GM04503 (cell line): ENCODE measurements at places on chromosomes 6 and 20.

GRCh38 chr6:34189806-34190503 is 44.1 kb upstream of the GRM4 start:
- DNase-seq: no peak

DNA sequence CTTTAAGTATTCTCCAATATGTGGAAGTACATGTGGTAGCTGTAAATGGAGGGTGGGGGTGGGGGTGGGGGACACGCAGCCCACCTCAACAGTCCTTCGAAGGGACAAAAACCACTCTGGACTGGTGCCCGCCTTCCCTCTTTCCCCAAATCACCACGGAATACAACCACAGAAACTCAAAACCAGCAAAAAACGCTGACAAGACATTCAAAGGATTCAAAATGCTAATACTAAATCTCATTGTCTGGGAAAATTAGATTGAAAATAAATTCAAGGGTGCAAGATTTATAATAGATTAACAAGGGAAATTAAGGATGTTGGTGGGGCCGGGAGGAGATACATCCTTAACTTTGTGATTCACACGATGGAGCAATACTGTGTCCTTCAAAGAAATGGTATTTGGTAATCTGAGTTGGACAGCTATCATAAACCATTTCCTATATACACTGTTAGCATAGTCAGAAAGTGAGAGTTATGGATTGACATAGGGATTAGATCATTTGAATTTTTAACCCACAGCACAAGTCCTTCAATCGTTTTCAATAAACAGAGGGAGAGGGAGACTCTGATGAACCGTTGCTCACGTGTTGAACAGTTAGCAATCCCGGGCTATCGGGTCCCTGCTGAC is 766 bp upstream of the TBC1D22B start:
- no peak for DNase-seq

- no peak for DNase-seq
Observed at GRCh38 chr20:33507461-33507860, 17.6 kb downstream of the CBFA2T2 start.

GRCh38 chr6:42393339-42393738 is 58.4 kb downstream of the TRERF1 start:
- no peak for DNase-seq

GRCh38 chr20:46300281-46300680 is 8.0 kb downstream of the CDH22 start:
- DNase-seq: no peak

DNA sequence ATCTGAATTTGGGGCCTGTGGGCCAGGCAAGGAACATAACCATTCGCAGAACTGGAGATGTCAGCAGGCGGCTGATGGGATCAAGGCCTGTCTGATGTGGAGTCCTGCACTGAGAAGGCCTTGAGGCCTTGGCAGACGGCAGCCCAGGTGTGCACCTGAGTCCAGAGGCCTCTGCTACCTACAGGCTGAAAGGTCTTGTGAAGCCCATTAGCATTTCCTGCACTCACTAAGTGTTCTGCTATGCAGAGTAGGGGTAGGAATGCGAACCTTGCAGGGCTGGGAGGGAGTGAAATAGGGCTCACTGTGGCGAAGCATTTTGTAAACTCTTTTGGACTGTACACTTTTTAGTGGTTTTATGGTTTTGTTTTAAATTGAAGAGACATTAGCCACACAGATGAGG is 48.3 kb upstream of the RNF24 start:
- DNase-seq: no peak

DNA sequence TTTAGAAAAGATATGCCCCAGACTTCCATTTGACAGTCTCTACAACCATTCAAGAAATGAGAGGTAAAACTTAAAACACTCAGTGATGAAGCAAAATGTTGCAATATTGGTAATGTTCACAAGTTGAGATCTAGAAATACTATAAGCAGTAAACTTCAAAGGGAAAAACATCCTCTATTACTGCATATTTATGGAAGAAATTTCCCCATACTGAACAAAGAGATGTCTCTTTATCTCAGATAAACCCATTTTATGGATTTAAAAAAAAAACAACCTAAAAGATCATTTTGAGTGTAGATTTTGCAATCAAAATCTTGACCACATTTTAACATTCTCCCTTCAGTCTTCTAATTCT is 177.8 kb upstream of the TAB2 start:
- DNase-seq: no peak

DNA sequence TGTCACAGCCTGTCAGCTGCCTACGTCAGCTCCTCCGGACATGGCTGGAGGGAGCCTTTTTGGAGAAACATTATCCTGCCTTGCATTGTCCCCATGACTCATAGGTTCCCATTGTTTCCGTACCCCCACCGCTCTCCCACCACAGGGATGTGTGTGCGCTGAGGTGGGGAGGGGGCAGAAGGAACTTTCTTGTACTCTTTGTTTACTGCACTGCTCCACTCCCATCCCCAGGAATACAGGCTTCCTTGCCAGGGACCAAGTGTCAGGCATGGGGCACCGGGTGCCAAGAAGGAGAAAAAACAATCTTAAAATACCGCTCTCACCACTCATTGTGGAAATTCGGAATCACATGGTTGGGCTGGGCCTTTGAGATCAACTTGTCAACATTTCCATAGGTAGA is 51.0 kb downstream of the KCNK5 start:
- DNase-seq: no peak

DNA sequence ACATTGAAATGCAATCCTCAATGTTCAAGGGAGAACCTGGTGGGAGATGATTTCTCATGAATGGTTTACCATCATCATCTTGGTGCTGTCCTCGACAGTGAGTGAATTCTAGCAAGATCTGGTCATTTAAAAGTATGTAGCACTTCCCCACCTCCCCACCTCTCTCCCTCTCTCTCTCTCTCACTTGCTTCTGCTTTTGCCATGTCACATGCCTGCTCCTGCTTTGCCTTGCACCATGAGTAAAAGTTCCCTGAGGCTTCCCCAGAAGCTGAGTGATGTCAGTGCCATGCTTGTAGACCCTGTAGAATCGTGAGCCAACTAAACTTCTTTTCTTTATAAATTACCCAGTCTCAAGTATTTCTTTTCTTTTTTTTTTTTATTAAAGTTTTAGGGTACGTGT is 60.5 kb downstream of the DST start:
- no peak for DNase-seq

GRCh38 chr6:137171824-137172733 is 1.4 kb downstream of the IL22RA2 start:
- no peak for DNase-seq

- peak; percentile 27 for DNase-seq
Observed at GRCh38 chr6:154653853-154654252, 79.4 kb upstream of the SCAF8 start.

- DNase-seq: no peak
Observed at GRCh38 chr6:43091020-43091419, 14.9 kb downstream of the PTK7 start.

GRCh38 chr6:104123227-104123626 is 736.5 kb downstream of the HACE1 start:
- DNase-seq: no peak

GRCh38 chr6:73854998-73855718 is 159.2 kb downstream of the CD109 start:
- no peak for DNase-seq

- no peak for DNase-seq
Observed at GRCh38 chr6:158667360-158667981, 17.6 kb downstream of the SYTL3 start.

DNA sequence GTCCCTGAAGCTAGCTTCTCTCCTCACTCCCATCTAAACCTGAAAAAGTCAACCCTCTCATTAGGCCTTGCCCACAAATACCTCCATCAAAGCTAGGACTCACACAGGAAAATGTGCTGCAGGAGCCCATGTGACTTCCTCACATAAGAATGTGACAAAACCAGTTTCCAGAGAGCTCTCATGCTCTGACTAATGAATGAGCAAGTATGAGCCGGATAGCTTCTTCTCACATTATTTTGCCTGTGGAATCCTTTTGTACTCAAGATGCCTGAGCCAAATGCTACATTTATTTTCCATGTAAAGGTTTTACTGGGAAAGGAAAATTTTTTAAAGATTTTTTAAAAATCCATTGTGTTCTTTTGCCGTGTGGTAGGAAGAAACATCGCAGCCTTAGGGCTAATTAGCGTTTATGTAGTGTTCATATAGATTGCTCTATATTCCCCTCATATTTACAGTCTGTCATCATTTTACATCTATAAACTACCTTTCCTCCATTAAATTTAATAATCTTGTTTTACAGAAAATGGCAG is 68.6 kb upstream of the CCN6 start:
- DNase-seq: peak; percentile 94

GRCh38 chr20:61433176-61433575 is 181.1 kb downstream of the CDH4 start:
- no peak for DNase-seq
